Stimulated activated naive CD4-positive, alpha-beta T cell treated with Interleukin-2 at 50 U/mL for 16 hours (primary cell): ENCODE measurements at places on chromosomes 16 and 17.

- no peak for DNase-seq
Measured at GRCh38 chr16:19274165-19274797, 11.2 kb upstream of the CLEC19A start.

GRCh38 chr16:67552476-67552875, 9.8 kb upstream of the CTCF start:
- no peak for DNase-seq

- DNase-seq = no peak
Measured at GRCh38 chr16:4945560-4946502, 8.9 kb upstream of the PPL start.

GRCh38 chr17:76757256-76757655, 19.3 kb downstream of the MFSD11 start:
- no peak for DNase-seq

GRCh38 chr16:4477966-4478365, 1.8 kb downstream of the HMOX2 start:
- no peak for DNase-seq
